Stimulated activated CD8-positive, alpha-beta memory T cell treated with anti-CD3 and anti-CD28 coated beads, Interleukin-4, amount 100 ng/mL, for 1 hour (primary cell): ENCODE measurements at places on chromosomes 16 and 17.

DNA sequence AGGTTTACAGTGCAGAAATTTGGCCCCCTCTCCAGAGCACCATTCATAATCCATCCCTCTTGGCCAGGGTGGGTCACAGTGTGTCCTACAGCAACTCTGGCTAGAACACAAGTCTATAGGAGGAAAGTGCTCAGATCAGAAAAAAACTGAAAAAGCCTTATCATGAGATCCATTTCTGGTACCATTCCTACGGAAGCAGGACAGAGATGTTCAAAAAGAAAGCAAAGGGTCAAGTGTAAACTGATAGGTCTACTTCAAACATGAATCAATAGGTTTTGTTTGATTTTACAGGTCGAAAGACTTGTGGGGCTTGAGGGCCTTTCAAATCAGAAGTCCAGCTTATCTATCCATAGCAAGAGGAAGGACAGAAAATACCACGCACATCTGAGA, 326.4 kb downstream of the SOX9 start:
- no peak for DNase-seq

DNA sequence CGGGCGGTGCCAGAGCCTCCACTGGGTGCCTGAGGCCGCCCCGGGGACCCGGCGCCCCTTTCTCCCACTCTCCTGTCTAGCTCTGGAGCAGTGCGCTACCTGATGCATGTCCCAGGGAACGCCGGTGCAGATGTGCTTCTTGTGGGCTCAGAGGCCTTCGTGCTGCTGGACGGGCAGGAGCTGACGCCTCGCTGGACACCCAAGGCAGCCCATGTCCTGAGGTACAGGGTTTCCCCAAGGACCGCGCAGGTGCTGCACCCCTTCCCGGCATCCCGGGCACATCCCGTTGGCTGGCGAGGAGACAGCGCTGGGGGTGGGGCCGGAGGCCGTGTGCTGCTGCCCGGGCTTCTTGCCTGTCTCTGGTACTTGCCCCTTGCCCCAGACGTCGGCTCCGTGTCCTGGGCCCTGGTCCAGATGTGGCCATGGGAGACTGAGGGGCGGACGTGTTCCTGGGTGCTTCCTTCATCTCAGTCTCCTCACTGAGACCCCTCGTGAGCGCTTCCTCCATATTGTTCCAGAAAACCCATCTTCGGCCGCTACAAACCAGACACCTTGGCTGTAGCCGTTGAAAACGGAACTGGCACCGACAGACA, 12.5 kb downstream of the RGS11 start:
- DNase-seq, result no peak

- no peak for DNase-seq
These were observed 40.5 kb downstream of the LYRM1 start for GRCh38 chr16:20940871-20941635.

GRCh38 chr16:63059676-63060075, 1023.4 kb upstream of the CDH8 start:
- no peak for DNase-seq

- no peak for DNase-seq
These were observed 116.1 kb downstream of the METRNL start for GRCh38 chr17:83195330-83196023.

GRCh38 chr17:5330981-5331380, 48.9 kb downstream of the RABEP1 start:
- DNase-seq, result no peak
